ENCODE measurements at places on chromosomes 3 and 15.

GRCh38 chr15:60405399-60405798, 7.6 kb upstream of the ANXA2 start:
- no peak for DNase-seq

DNA sequence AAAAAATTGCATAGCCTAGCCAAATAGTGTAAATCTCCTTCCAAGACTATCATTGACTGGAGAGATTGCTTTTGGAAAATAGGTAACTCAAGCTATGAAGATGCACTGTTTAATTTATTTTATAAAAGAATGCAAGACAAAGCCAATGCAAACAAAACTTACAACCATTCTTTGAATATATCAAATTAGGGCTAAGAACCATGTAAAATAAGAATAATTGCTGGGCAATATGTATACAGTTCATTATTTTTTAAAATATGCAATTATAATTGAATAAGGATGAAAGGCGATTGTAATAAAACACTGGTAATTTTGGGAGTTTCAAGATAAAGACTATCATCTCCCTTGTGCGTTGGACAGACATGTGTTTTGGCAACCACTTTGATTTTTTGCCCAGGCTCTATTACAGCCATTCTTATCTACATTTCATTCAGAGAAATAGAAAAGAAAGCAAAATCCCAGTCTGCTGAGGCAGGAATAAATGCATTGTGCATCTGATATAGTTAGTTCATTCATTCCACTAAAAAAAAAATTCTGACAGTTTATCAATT, 242.3 kb upstream of the ROBO1 start:
- DNase-seq = no peak

GRCh38 chr3:160618363-160618762, 53.0 kb upstream of the KPNA4 start:
- no peak for DNase-seq

- DNase-seq = no peak
Measured at GRCh38 chr3:110459021-110459420, 612.6 kb upstream of the NECTIN3 start.

- no peak for DNase-seq
Measured at GRCh38 chr15:84812842-84813241, 4.3 kb upstream of the ALPK3 start.

DNA sequence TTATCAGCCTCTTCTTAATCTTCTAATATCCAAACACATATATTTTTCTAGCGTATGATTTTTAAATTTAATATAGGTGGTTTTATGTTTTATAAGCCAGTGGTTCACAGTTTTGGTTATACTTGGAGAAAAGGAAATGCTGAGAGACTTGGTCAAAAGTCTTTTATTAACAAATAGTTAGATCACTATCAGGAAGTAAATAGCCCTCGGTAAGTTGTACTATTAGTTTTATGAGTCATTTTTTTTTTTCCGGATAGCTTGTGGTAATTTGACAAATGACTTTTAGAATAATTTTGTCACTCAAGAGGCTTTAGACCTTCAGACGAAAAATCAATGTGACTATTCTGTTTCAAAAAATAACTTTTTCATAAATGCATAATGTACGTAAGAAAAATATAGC, 232.2 kb upstream of the ROBO1 start:
- DNase-seq = no peak

- no peak for DNase-seq
Measured at GRCh38 chr3:9201266-9201665, 48.2 kb downstream of the SRGAP3 start.

GRCh38 chr15:88647351-88648105, 8.7 kb downstream of the ISG20 start:
- no peak for DNase-seq

DNA sequence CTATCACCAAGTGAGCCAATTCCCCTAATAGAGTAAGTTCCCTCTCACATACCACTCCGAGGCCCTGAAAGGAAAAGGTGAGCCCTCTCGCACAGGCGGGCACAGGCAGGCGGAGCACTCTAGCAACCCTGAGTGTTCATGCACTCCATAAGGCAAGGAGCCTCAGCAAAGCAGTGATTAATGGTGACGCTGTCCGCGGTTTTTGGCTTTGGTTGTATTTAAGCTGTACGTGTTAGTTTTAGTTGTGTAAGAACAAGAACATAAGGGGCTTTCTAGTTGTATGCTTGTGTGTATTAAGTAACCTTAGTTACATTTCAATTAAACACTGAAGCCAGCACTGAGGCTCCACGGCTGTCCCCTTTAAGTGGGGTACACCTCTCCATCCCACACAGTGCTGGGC, 33.1 kb downstream of the KLHL25 start:
- DNase-seq = no peak

- DNase-seq = no peak
Measured at GRCh38 chr15:59746777-59747176, 57.7 kb upstream of the BNIP2 start.

DNA sequence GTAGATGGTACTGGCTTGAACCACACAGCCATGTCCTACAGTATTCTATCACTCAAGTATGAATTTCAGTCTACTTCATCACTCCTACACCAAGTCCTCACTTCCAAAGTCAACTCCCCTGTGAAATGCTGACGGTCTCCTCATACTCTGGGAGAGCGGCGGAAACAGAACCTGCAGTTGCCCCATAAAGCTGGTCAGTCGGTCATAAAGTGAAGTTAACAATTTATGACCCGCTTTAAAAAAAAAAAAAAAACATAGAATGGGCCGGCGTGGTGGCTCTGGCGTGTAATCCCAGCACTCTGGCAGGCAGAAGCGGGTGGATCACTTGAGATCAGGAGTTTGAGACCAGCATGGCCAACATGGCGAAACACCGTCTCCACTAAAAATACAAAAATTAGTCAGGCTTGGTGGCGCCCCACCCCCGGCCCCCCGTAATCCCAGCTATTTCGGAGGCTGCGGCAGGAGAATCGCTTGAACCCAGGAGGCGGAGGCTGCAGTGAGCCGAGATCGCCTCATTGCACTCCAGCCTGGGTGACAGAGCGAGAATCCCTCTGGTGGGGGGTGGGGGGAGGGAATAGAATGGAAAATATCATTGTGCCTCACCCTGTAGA, 2.1 kb downstream of the TRANK1 start:
- no peak for DNase-seq

- DNase-seq = no peak
Measured at GRCh38 chr3:151611419-151611818, 122.3 kb upstream of the AADACL2 start.

All from progenitor cell of endocrine pancreas (in vitro differentiated cells).